Muscle of leg (tissue), 16 donors: ENCODE measurements at places on chromosomes 1 and 21.

- peaks cover 3% of the 10 kb centered on the region for H3K4me1 ChIP-seq
- H3K4me3 ChIP-seq, result no peak overlapping the region
- peaks cover 10% of the 10 kb centered on the region for H3K27me3 ChIP-seq
- H3K36me3 ChIP-seq, result no peaks in the 10 kb centered on the region
Observed at GRCh38 chr1:209822706-209823105, 5.1 kb upstream of the UTP25 start.

GRCh38 chr1:1001057-1001783 lies 1.3 kb upstream of the HES4 start:
- H3K36me3 ChIP-seq, result peaks cover 7% of the 10 kb centered on the region
- DNase-seq, result peak; percentile 40
- peaks cover 66% of the 10 kb centered on the region for H3K4me1 ChIP-seq

GRCh38 chr1:10779841-10780240 lies 16.6 kb downstream of the CASZ1 start:
- H3K36me3 ChIP-seq, result no peaks in the 10 kb centered on the region
- DNase-seq, result no peak
- H3K27me3 ChIP-seq, result peaks cover 6% of the 10 kb centered on the region

DNA sequence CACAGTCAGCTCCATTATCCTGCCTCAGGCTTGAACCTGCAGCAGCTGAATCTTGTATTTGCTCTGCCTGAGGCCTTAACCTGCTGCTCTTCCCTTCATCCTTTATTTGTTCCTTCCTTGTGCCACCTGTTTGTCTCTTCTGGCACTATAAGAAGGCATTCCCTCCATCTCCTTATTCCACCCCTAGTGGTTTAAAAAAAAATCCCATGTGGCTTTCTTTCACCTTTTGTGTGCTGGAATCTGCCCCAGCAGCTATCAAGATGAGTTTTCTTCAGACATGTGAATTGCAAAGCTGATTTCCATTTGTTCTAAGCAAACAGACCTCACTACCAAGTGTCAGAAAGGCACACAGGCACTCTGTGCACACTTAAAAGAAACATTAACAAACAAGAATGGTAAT lies 294.6 kb downstream of the TTLL7 start:
- no peaks in the 10 kb centered on the region for H3K4me1 ChIP-seq
- no peaks in the 10 kb centered on the region for H3K36me3 ChIP-seq
- DNase-seq, result no peak
- H3K27me3 ChIP-seq, result no peaks in the 10 kb centered on the region
- no peak overlapping the region for H3K4me3 ChIP-seq
- no peak overlapping the region for H3K27ac ChIP-seq

DNA sequence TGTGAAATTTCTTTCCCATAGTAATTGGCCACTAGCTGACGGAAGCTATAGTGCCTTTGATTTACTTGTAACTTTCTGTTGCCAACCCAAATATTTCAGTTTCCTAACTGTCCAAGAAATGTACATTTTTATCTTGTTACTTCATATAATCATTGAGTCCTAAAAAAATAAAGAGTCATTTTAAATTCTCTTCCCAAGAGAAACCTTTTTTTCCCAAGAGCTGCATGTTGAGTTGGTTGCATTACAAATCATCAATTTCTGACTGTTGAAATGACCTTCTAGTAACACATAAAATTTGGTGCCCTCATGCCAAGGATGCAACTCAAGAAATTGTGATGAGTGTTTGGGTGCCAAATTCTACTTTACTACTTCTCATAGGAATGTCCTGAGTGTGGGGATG lies 61.0 kb downstream of the HMCN1 start:
- no peak overlapping the region for H3K27ac ChIP-seq
- no peaks in the 10 kb centered on the region for H3K36me3 ChIP-seq
- H3K4me3 ChIP-seq, result no peak overlapping the region

GRCh38 chr1:22841142-22841541 lies 130.5 kb downstream of the EPHB2 start:
- no peaks in the 10 kb centered on the region for H3K36me3 ChIP-seq
- DNase-seq, result no peak

GRCh38 chr1:119953266-119953998 lies 57.1 kb upstream of the ADAM30 start:
- H3K27ac ChIP-seq, result no peak overlapping the region
- no peaks in the 10 kb centered on the region for H3K27me3 ChIP-seq
- no peak for DNase-seq

- peaks cover 21% of the 10 kb centered on the region for H3K4me1 ChIP-seq
- peak within 1 kb of the TSS; percentile 83 for H3K27ac ChIP-seq
- peak; percentile 86 for DNase-seq
Observed at GRCh38 chr1:107965110-107965991, at the start of gene VAV3. TSS of gene VAV3 (minus strand) at chr1:107965180. CDS start at chr1:107964869, 311 bp downstream.

GRCh38 chr1:156858555-156858956 lies 361 bp downstream of the INSRR start:
- no peak for DNase-seq
- peaks cover 72% of the 10 kb centered on the region for H3K27me3 ChIP-seq
- peaks cover 53% of the 10 kb centered on the region for H3K4me1 ChIP-seq
- H3K27ac ChIP-seq, result peak overlapping the region; percentile 13

GRCh38 chr1:84298684-84299535 lies 2.6 kb upstream of the SAMD13 start:
- H3K27ac ChIP-seq, result peak overlapping the region; percentile 90
- no peaks in the 10 kb centered on the region for H3K27me3 ChIP-seq
- H3K4me3 ChIP-seq, result peak overlapping the region; percentile 92
- H3K36me3 ChIP-seq, result no peaks in the 10 kb centered on the region
- H3K4me1 ChIP-seq, result peaks cover 24% of the 10 kb centered on the region

GRCh38 chr1:81128079-81128478 lies 672.7 kb upstream of the ADGRL2 start:
- no peak overlapping the region for H3K4me3 ChIP-seq
- no peak overlapping the region for H3K27ac ChIP-seq
- no peaks in the 10 kb centered on the region for H3K36me3 ChIP-seq
- H3K4me1 ChIP-seq, result peaks cover 2% of the 10 kb centered on the region
- no peaks in the 10 kb centered on the region for H3K27me3 ChIP-seq

GRCh38 chr1:53120659-53121058 lies 21.8 kb downstream of the SLC1A7 start:
- H3K27me3 ChIP-seq, result no peaks in the 10 kb centered on the region
- DNase-seq, result no peak
- no peaks in the 10 kb centered on the region for H3K36me3 ChIP-seq

DNA sequence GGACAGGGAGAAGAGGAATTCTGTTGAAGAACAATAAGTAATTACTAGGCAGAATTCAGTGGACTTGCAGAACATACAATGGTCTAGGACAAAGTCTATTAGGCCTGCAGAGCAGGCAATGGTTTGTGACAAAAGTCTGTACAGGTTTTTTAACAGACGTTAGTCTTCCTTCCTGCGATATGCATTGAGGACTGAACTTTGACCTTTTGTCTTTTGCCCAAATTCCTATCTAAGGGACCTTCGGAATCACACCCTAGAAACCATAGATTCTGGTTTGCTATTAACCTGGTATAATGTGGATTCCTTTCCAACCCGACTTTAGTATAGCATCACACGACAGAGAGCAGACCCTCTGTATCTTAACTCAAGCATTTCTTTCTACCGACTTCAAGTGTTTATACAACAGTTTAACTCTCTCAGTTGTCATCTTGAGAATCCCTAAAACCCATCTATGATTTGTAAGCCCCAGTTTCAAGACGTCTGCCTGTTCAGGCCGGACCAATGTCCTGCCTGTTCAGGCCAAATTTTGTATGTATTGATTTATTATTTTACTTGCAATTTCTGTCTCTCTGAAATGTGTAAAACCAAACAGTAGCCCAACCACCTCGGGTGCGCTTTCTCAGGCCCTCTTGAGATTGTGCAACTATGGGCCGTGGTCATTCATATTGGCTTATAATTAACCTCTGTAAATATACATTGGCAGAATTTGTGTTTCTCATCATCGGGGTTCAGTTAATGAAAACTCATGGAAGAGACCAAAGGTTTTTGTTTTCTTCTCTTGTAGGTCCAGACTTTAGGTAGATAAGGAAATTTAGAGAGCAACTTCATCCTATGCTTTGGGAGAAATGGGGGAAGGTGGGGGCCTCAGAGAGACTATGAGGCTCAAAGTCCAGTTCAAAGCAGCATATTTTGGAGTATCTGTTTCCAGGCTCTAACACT lies 76.9 kb upstream of the TNFSF18 start:
- no peak overlapping the region for H3K27ac ChIP-seq
- H3K36me3 ChIP-seq, result no peaks in the 10 kb centered on the region
- DNase-seq, result no peak
- H3K4me1 ChIP-seq, result peaks cover 8% of the 10 kb centered on the region

- no peaks in the 10 kb centered on the region for H3K27me3 ChIP-seq
- H3K4me3 ChIP-seq, result no peak overlapping the region
- H3K36me3 ChIP-seq, result no peaks in the 10 kb centered on the region
- DNase-seq, result peak; percentile 92
Observed at GRCh38 chr1:94713472-94714141, 106.5 kb upstream of the SLC44A3 start.

- no peaks in the 10 kb centered on the region for H3K27me3 ChIP-seq
- H3K36me3 ChIP-seq, result no peaks in the 10 kb centered on the region
- DNase-seq, result no peak
- H3K27ac ChIP-seq, result no peak within 1 kb of the TSS
- H3K4me1 ChIP-seq, result peaks cover 12% of the 10 kb centered on the region
Observed at GRCh38 chr1:150981805-150982712, at the start of gene ANXA9. TSS of gene ANXA9 (plus strand) at chr1:150982292. CDS start at chr1:150983106, 814 bp downstream.

GRCh38 chr1:108117945-108118902 lies 81.9 kb downstream of the SLC25A24 start:
- peaks cover 12% of the 10 kb centered on the region for H3K4me1 ChIP-seq
- no peaks in the 10 kb centered on the region for H3K36me3 ChIP-seq
- H3K27ac ChIP-seq, result no peak overlapping the region
- no peak for DNase-seq

DNA sequence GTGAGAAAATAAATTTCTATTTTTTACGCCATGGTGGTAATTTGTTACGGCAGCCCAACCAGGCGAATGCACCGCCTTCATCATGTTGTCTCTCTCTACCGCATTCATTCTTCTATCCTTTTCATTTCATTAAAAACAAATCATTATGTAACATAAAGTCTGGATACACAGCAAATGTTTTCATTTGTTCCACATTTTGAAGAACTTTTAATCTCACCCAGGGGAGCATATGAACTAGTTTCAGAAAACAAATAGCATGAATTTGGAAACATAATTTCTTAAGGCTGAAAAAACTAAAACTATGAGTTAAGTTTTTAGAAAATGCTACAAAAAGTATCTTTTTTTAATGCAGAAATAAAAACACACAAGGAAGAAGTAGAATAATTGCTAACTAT lies 11.2 kb upstream of the OR2B11 start:
- no peaks in the 10 kb centered on the region for H3K36me3 ChIP-seq
- no peaks in the 10 kb centered on the region for H3K4me1 ChIP-seq
- no peaks in the 10 kb centered on the region for H3K27me3 ChIP-seq
- no peak overlapping the region for H3K27ac ChIP-seq

DNA sequence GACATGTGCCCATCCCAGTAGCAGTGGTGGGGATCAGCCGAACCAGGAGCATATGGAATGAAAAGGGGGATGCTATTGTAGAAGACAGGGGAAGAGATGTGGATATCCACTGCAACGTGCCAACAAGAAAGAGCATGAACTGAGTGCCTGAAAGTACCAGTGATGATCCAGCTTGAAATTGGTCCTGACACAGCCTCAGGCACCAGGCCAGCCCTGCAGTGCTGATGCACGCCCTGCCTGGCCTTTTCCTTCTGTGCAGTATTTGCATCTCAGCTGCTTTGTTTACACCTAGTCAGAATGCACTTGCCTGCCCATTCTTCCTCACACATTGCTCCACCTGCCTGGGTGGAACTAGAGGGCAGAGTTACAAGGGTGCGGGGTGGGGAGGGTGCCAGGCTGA lies 50.3 kb upstream of the ARTN start:
- peaks cover 36% of the 10 kb centered on the region for H3K4me1 ChIP-seq
- DNase-seq, result no peak
- H3K27ac ChIP-seq, result no peak overlapping the region
- no peaks in the 10 kb centered on the region for H3K27me3 ChIP-seq
- H3K4me3 ChIP-seq, result no peak overlapping the region
- peaks cover 5% of the 10 kb centered on the region for H3K36me3 ChIP-seq

DNA sequence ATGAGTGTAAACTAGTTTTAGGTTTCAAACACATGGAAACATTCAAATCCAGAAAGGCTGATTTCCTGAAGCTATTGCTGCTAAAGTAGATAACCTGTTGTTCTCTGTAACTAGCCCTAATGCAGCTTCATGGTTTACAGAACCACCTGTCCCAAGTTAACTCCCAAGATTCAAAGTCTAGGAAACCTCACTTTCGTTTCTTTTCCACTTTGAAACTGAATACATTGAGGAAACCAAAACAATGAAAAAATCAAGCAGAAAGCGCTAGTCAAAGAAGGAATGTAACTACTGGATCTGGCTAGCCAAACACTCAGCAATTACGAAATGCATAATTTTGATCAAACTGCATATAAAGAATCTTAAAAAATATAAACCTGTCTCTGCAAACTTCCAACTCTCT lies 17.8 kb downstream of the SLC16A1 start:
- no peak overlapping the region for H3K4me3 ChIP-seq
- no peak for DNase-seq
- H3K36me3 ChIP-seq, result no peaks in the 10 kb centered on the region
- H3K4me1 ChIP-seq, result no peaks in the 10 kb centered on the region
- no peak overlapping the region for H3K27ac ChIP-seq

GRCh38 chr21:41195311-41195710 lies 27.4 kb downstream of the BACE2 start:
- H3K27me3 ChIP-seq, result no peaks in the 10 kb centered on the region
- no peak overlapping the region for H3K27ac ChIP-seq
- no peak for DNase-seq
- no peaks in the 10 kb centered on the region for H3K4me1 ChIP-seq

- DNase-seq, result no peak
- H3K36me3 ChIP-seq, result no peaks in the 10 kb centered on the region
- H3K4me3 ChIP-seq, result no peak overlapping the region
- H3K4me1 ChIP-seq, result no peaks in the 10 kb centered on the region
Observed at GRCh38 chr1:237267743-237268142, 225.8 kb downstream of the RYR2 start.

- peaks cover 4% of the 10 kb centered on the region for H3K4me1 ChIP-seq
- no peak overlapping the region for H3K27ac ChIP-seq
- no peak overlapping the region for H3K4me3 ChIP-seq
Observed at GRCh38 chr1:100134872-100135271, 1.9 kb downstream of the TRMT13 start.

- H3K4me1 ChIP-seq, result peaks cover 17% of the 10 kb centered on the region
- H3K27me3 ChIP-seq, result no peaks in the 10 kb centered on the region
- H3K36me3 ChIP-seq, result no peaks in the 10 kb centered on the region
- H3K4me3 ChIP-seq, result peak overlapping the region; percentile 36
- peak overlapping the region; percentile 98 for H3K27ac ChIP-seq
Observed at GRCh38 chr1:39205102-39205780, 746 bp downstream of the MACF1 start.
